Panc1 (cell line): ENCODE measurements at places on chromosomes 6 and 20.
A peak's percentile ranks its signal among the peaks of the same experiment; 100 is the strongest.

DNA sequence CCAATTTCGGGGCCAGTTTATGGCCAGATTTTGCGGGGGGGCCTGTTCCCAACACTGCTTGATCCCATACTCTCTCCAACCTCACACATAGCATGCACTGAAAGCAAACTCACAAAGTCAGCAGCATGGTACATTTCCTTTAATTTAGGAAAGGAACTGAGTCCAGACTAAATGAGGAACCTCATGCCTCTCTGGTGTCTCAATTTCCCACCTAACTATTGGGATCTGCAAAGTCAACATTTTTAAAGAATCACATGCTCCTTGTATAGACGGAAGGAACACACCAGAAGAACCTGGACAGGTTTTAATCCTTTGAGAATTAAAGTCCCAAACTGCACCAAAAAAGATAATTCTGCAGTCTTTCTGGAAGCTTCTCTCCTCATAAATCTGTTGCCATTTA, 33.3 kb downstream of the FAM50B start:
- H3K36me3 ChIP-seq: no peaks in the 10 kb centered on the region
- no peak overlapping the region for H3K4me3 ChIP-seq
- H3K27me3 ChIP-seq: no peaks in the 10 kb centered on the region

GRCh38 chr20:32285082-32285620, 7.7 kb downstream of the KIF3B start:
- no peak overlapping the region for H3K4me3 ChIP-seq
- H3K27ac ChIP-seq: no peak overlapping the region
- H3K27me3 ChIP-seq: no peaks in the 10 kb centered on the region
- DNase-seq: no peak

GRCh38 chr6:30686009-30686907, at the start of gene PPP1R18:
PPP1R18 (minus strand) TSS chr6:30686645; CDS start chr6:30686018, 627 bp downstream.
- H3K4me1 ChIP-seq: peaks cover 38% of the 10 kb centered on the region
- no peaks in the 10 kb centered on the region for H3K36me3 ChIP-seq
- H3K4me3 ChIP-seq: peak within 1 kb of the TSS; percentile 85
- H3K27me3 ChIP-seq: no peaks in the 10 kb centered on the region

DNA sequence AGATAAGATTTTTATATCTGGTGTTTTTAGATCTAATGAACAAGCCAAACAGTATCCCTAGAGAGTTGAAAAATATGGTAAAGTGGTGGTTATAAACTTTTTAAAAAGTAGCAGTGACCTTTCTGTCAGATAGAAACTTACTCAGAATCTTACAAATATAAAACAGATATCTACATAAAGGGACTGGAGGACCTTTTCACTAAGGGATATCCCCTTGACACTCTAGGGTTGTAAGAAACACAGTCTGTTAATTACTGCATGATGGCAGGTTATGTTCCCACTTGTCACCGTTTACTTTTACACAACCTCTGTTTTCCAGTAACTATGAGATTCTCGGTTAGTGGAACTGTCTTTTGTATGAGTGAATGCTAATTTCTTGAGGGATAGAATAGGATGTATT, 11.5 kb downstream of the CFAP206 start:
- H3K27ac ChIP-seq: no peak overlapping the region
- H3K27me3 ChIP-seq: no peaks in the 10 kb centered on the region
- no peak overlapping the region for H3K4me3 ChIP-seq
- DNase-seq: no peak
- H3K36me3 ChIP-seq: no peaks in the 10 kb centered on the region
- no peaks in the 10 kb centered on the region for H3K4me1 ChIP-seq

GRCh38 chr6:133741375-133741861, 147.5 kb upstream of the TCF21 start:
- H3K36me3 ChIP-seq: no peaks in the 10 kb centered on the region
- no peak overlapping the region for H3K27ac ChIP-seq
- H3K27me3 ChIP-seq: no peaks in the 10 kb centered on the region
- H3K4me1 ChIP-seq: no peaks in the 10 kb centered on the region

- H3K4me1 ChIP-seq: peaks cover 8% of the 10 kb centered on the region
- DNase-seq: no peak
- H3K27me3 ChIP-seq: no peaks in the 10 kb centered on the region
- no peaks in the 10 kb centered on the region for H3K36me3 ChIP-seq
Observed at GRCh38 chr20:24632581-24632980, 163.2 kb downstream of the SYNDIG1 start.

DNA sequence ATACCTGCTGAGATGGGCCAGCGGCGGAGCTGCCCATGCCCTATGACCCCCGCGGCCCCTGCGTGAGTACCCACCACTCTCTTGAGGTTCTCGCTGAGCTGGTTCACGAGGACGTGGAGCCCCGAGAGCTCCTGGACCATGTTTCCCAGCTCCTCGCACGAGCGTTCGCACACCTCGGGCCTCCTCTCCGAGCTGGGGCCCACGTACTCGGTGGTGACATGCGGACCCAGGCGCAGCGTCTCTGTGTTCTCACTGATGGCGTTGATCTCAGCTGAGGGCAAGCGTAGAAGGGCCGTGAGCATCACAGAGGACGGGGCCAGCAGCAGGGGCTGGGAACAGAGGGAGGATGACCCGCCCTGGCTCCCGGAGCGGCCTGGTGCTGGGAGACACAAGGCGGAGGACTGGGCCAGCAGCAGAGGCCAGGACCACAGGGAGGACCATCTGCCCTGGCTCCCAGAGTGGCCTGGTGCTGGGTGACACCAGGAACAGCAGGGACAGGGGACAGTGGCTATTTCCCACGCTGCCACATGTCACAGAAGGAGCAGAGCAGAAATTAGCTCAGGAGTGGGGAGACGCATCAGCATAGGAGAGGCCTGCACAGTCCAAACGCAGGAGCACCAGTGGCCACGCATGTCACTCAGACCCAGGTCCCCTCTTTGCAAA, 11.8 kb downstream of the THBS2 start:
- H3K4me3 ChIP-seq: no peak overlapping the region
- H3K27ac ChIP-seq: no peak overlapping the region
- no peak for DNase-seq
- H3K27me3 ChIP-seq: no peaks in the 10 kb centered on the region
- no peaks in the 10 kb centered on the region for H3K4me1 ChIP-seq
